ENCODE measurements at places on chromosomes 12 and 14.

DNA sequence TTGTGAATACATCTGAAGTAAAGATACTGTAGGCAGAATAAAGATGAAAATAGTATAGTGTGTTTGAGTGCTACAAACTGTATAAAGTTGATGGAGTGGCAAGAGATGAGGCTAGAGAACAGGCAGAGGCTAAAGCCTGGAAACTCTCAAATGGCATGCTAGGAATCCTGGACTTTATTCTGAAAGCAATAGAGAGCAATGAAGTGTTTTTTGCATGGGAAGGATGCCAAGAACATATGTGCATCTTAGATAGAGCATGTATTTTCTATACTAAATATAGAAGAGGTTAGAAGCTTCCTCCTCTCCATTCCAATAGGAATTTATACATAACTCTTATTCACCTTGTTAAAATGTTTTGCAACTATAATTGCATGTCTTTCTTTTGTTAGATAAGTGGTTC lies 86.3 kb upstream of the TMTC2 start:
- DNase-seq = no peak

GRCh38 chr12:92690601-92691000 lies 12.2 kb upstream of the PLEKHG7 start:
- no peak for DNase-seq

- no peak for DNase-seq
Observed at GRCh38 chr12:27578689-27579372, 54.8 kb downstream of the PPFIBP1 start.

DNA sequence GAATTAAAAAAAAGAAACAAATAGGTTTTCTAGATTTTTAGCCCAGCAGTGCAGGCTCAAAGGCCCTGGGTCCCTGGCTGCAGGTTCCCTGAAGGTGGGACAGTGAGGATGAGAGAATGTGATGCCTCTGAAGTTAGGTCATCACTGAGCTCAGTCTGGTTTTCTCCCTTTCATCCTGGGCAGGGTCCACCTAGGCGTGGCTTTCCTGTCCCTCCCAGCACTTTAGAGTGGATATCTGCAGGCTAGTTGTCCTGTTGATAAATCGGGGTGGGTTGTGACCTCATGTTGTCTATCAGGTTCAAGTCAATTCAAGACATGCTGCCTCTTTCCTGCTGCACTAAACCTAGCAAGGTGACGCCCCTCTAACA lies 60.9 kb downstream of the MAP1LC3B2 start:
- DNase-seq = no peak

GRCh38 chr14:30949651-30950050 lies 75.3 kb downstream of the COCH start:
- DNase-seq = no peak

DNA sequence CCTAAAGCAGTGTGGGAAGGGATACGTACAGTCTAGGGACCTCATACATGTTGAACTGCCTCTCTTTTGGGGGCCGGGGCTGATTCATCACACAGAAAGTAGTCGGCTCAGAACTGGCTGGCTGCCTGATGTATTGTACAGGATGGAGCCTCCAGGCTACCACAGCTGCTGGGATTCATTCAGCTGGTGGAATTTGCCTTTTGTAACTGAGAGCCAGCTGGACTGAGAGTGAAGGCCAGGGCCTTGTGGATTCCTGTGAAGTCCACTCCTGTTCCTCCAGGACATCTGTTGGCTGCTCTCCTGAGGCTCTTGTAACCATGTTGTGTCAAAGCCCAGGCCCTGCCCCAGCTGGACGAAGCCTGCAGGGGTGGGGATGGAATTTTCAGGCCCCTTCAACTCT lies 116.3 kb upstream of the PRICKLE1 start:
- no peak for DNase-seq

DNA sequence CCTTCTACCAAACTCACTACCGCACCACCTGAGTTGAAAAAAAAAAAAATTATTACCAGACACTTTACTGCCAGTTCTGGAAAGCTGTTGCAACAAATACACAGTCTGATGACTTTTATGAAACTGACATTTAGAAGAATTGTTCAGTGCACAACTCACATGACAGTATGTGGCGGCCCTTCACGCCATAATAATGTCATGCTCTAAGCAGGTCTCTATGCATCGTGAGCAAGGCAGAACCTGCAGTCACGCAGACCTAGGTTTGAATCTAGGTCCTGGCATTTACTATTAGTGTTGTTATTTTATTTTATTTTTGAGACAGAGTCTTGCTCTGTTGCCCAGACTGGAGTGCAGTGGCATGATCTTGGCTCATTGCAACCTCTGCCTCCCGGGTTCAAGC lies 8.1 kb downstream of the MYL2 start:
- DNase-seq = no peak

DNA sequence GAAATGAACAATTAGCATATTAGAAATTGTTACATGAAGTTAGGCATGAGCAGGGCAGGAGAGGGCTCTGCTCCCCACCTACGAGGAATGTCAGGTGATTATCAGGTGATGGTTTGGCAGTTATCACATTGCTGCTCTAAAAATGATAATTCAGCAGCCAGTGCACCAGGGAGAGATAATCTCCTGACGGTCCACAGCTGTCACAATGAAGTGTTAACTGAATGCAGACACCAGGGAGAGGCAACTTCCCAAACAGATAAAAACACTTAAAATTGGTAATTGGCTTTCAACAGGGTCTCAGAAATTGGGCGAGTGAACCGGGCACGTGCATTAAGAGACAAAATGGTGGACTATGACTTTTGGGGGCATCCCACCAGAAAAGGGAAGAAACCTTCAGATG lies 176.0 kb downstream of the GRIP1 start:
- DNase-seq = no peak

- no peak for DNase-seq
Observed at GRCh38 chr14:54330876-54331275, 65.9 kb upstream of the CDKN3 start.

- no peak for DNase-seq
Observed at GRCh38 chr12:41917938-41918341, 226.7 kb downstream of the GXYLT1 start.

GRCh38 chr14:97319691-97320090 lies 522.5 kb downstream of the VRK1 start:
- no peak for DNase-seq

GRCh38 chr14:39974036-39974435 lies 541.8 kb upstream of the FBXO33 start:
- no peak for DNase-seq

DNA sequence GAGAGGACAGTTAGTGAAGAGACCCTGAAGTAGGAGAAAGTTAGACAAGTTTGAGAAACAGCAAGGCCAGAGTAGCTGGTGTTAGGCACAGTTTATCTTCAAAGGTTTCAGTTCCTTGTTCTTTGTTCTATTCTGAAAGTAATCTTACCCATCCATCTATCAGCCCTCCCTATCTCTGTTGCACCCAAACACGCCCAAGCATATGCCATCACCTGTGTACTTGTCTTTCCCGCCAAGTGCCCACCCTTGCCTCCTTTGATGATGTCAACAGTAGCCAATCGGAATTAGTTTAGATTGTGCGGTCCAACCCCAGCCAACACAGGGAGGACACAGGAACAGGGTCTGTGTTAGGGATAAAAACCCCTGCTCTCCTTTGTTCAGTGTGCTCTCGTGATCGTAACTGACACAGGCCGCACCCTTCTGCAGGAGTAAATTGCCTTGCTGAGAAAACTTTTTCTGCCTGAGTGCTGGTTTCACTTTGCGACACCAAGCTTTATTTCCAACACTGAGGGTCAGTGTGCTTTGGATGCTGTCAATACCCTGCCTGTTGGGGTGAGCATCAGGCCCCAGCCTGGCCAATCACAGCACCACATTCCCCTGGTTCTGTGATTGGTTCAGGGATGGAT lies 4.7 kb upstream of the TMEM229B start:
- no peak for DNase-seq

DNA sequence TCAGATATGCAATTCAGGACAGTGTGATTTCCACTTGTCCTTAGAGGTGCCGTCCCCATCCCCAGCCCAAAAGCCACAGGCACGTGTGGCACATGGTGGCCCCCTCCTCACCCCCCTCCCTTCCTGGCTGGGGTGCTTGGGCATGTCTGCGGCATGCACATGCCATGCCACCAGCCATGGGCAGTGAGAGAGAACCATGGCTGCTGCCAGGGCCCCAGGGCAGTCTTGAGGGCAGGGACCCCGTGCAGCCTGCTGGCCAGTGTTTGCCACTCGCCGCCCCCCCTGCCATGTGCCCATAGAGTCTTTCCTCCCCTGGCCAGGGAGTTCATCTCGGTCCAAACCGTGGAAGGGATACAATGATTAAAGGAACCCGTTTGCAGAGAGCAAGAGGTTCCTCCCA lies 41.5 kb downstream of the TNFAIP2 start:
- DNase-seq = no peak

DNA sequence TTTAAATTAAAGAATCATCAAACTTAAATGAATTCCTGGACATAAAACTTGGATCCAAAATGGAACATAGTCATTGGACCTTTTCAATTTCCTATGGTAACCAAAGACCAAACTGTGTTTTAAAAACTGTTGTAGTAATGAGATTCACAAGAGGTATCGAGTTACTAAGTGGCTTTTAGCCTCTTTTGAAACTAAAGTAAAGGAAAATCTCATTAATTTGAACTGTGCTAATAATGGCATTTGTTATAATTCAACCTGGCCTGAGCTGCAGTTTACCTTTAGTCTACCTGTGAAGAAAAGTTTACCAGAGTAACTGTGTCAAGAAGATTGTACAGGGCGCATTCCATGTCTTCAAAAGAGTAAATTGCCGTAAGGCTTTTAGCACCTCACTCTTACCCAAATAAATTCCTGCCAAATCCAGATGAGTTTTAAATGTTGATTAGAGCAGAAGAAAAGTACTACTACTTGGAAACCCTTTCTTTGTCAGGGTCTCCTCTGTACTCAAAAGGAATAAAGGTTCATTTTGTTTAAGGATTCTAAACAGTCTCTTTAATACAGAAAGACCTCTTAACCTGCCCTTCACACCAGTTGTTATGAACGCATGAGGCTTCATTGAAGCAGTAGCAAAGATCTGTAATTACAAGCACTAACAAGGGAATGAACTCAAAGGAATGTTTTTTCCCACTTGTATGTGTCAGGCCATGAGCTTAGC lies 17.1 kb upstream of the MED13L start:
- no peak for DNase-seq

GRCh38 chr14:85634205-85634604 lies 104.3 kb downstream of the FLRT2 start:
- DNase-seq = no peak

GRCh38 chr12:68279227-68280054 lies 26.0 kb upstream of the IL22 start:
- no peak for DNase-seq

GRCh38 chr14:71668186-71668912 lies 263.9 kb upstream of the RGS6 start:
- no peak for DNase-seq

DNA sequence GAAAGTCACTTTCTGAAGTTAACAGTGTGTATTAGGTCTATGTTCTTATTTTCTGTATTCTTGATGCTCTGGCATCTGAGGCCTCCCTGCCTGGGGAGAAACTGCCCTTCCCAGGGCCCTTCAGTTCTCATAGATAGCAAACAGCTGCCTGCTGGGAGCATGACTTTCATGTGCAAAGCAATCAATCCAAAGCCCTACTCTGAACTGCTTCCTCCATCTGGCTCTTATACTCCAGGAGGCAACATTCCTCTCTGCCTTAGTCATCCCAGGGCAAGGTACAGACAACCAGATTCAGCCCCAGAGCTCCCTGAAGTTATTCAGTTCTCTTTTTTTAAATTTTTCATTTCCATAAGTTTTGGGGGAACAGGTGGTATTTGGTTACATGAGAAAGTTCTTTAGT lies 41.7 kb upstream of the RIN3 start:
- no peak for DNase-seq

GRCh38 chr12:122238861-122239260 lies 13.0 kb upstream of the DIABLO start:
- DNase-seq = no peak

DNA sequence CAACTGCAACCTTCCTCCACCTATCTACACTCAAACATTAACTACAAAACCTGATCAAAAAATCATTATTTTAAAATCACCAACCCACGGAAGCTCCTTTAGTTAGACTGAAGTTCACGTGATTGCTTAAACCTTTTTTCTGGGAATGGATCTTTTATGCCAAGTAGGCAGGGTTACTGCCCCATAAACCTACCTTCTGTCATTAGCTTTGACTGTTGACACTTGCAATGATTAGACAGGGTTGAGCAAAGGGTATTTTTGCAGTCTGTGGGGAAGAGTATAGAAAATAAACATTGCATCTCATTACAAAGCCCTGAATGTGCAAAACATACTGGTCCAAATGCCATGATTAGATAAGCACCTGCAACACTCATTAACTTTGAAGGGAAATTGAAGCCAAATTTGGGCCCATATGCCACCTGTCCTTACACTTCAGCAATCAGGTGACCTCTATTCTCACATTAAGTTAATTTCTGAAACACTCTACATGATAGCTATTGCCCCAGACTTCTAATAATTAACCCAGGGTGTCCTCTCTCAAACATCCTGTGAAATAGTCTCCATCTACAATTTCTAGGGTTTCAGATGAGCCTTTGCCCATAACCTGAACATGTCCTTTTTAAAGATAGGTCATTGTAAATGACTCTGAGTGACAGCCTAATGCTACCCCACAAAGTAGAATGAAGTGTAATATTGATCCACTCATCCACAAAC lies 156.0 kb upstream of the PLEKHG7 start:
- no peak for DNase-seq

DNA sequence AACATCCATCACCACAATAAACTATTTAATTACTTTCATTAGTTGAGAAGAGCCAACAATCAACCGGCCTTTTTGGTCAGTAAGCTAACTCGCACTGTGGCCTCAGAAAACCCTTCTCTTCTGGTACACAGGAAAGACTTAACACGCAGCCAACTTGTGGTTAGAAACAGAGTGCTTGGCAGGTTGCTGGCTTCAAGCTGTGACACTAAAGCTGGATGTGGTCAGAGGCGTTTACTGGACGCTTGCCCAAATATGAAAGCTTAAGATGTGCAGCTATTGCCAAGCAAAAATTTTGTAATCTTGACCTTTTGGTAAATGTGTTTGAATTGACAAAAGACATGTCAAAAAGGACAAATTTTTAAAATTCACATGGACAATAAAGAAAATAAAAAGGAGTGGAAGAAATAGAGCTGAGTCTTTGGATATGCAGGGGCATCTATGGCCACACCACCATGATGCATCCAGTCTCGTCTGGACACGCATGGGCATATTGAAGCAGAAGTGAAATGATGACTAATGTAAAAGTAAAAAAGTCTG lies 2.6 kb upstream of the KLRK1 start:
- peak; percentile 96 for DNase-seq

- DNase-seq = no peak
Observed at GRCh38 chr12:20486233-20486632, 117.9 kb downstream of the PDE3A start.

GRCh38 chr12:19704966-19705365 lies 265.7 kb downstream of the AEBP2 start:
- DNase-seq = no peak

Data from LNCaP clone FGC (cell line).